ENCODE measurements at places on chromosomes 4 and X.

GRCh38 chrX:108415891-108416290 is 22.3 kb downstream of the COL4A6 start:
- DNase-seq, result no peak

- no peak for DNase-seq
Observed at GRCh38 chrX:9038244-9038643, 4.3 kb upstream of the FAM9B start.

GRCh38 chrX:50718776-50719175 is 95.2 kb downstream of the SHROOM4 start:
- no peak for DNase-seq

DNA sequence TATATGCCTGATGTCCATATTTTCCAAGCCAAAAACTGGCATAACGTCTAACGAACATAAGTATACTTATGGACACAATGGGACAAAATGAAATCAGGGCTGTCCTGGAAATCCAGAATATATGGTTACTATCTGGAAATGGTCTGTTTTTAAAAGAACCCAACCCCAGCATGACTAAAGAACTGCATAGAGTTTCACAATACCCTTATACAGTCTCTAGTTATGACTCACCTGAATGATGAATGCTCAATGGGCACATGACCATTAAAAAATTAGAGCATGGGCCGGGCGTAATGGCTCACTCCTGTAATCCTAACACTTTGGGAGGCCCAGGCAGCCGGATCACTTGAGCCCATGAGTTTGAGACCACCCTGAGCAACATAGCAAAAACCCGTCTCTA is 31.8 kb downstream of the AMMECR1 start:
- peak; percentile 16 for DNase-seq

- DNase-seq, result no peak
Observed at GRCh38 chr4:65089666-65090065, 580.6 kb downstream of the EPHA5 start.

DNA sequence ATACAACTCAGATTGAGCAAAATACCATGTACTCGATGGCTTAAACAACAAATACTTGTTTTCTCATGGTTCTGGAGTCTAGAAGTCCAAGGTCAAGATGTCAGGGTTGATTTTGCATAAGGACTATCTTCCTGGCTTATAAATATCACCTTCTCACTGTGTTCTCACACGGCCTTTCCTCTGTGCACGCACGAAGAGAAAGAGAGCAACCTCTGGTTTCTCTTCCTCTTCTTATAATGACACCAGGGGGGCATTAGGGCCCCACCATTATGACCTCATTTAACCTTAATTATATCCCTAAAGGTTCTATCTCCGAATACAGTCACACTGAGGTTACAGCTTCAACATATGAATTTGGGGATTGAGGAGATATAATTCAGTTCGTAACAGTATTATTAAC is 504.0 kb downstream of the MAGEE1 start:
- no peak for DNase-seq

DNA sequence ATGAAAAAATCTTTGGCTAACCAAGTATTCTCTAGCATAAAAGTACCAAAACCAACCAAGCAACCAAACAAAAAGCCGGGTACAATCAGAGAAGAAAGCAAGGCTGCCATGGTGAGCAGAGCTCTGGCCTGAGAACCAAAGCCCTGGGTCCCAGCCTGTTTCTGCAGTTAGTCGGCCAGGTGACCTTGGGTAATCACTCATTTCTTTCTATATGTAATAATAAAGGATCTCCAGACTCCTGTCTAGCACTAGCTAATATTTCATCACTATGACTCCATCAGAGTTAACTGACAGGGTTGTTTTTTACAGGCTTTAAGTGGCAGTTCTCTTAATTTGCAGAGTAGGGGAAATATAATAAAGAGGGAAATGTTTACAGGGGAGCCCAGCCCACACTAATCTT is 34.0 kb upstream of the RASGEF1B start:
- no peak for DNase-seq
